Pancreas (tissue), 10 donors: ENCODE measurements at places on chromosomes 4 and X. TPM values are rescaled to one million over a fixed set of nuclear protein-coding genes. Genes with fewer than 3 reads are reported as not detected.

DNA sequence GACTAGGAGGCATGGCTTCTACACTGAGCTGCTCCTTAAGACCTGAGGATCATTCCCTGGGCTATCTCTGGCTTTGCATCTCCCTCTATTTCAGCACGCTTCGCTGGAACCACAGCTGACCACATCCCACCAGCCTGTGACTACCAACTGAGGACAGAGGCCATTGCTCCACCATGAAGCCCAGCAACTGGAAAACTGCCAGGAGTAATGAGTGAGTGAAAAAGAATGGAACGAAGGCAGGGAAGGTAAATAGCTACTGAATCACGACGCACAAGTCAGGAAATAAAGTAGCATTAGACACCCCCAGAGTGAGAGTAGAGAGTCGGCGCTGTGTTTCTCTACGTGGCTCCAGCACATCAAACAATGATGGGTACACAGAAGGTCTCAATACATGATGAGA is 314.7 kb downstream of the LDB2 start:
- no peaks in the 10 kb centered on the region for H3K27me3 ChIP-seq
- no peak overlapping the region for H3K27ac ChIP-seq
- no peaks in the 10 kb centered on the region for H3K4me1 ChIP-seq
- no peak for DNase-seq
- no peaks in the 10 kb centered on the region for H3K36me3 ChIP-seq

- no peaks in the 10 kb centered on the region for H3K27me3 ChIP-seq
- no peaks in the 10 kb centered on the region for H3K4me1 ChIP-seq
- no peak overlapping the region for H3K27ac ChIP-seq
- H3K36me3 ChIP-seq: no peaks in the 10 kb centered on the region
- H3K4me3 ChIP-seq: no peak overlapping the region
- DNase-seq: no peak
Measured at GRCh38 chr4:107755841-107756356, 35.9 kb upstream of the PAPSS1 start.

The ARX gene
- 2.7 TPM for total RNA-seq

- no peak for DNase-seq
- H3K4me1 ChIP-seq: peaks cover 4% of the 10 kb centered on the region
- no peaks in the 10 kb centered on the region for H3K27me3 ChIP-seq
Measured at GRCh38 chr4:159607809-159608208, 504.9 kb downstream of the RAPGEF2 start.

DNA sequence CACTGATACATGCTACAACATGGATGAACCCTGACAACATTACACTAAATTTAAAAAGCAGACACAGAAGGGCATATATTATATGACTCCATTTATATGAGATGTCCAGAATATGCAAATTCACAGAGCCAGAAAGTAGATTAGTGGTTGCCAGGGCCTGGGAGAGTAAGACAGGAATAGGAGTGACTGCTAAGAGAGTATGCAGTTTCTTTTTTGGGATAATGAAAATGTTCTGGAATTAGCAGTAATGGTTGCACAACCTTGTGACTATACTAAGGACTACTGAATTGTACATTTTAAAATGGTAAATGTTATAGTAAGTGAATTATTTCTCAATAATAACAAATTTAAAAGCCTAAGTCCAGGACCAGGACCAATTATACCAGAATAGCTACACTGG is 29.5 kb upstream of the NUP54 start:
- H3K27ac ChIP-seq: no peak overlapping the region
- no peak for DNase-seq
- H3K4me3 ChIP-seq: no peak overlapping the region
- no peaks in the 10 kb centered on the region for H3K27me3 ChIP-seq

The GLRB gene
- 8.1 TPM for total RNA-seq

DNA sequence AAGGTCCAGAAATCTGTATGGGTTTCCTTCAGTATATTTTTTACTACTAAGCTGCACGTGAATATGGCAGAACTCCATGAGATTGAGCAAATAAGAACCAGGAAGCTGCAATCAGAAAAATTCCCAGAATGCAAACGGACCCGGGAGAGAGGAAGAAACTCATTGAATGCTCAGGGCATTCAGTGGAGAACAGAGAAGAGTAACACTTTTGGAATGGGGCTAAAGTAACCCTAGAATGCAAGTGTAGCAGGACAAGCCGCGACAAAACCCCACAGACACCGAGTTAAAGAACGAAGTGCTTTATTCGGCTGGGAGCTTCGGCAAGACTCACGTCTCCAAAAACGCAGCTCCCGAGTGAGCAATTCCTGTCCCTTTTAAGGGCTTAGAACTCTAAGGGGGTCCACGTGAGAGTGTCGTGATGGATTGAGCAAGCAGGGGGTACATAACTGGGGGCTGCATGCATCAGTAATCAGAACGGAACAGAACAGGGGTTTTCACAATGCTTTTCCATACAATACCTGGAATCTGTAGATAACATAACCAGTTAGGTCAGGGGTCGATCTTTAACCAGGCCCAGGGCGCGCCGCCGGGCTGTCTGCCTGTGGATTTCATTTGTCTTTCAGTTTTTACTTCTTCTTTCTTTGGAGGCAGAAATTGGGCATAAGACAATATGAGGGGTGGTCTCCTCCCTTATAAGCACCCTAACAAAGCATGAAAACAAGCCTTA is 56.4 kb downstream of the RAB28 start:
- no peaks in the 10 kb centered on the region for H3K36me3 ChIP-seq
- H3K4me3 ChIP-seq: no peak overlapping the region
- H3K27ac ChIP-seq: no peak overlapping the region

DNA sequence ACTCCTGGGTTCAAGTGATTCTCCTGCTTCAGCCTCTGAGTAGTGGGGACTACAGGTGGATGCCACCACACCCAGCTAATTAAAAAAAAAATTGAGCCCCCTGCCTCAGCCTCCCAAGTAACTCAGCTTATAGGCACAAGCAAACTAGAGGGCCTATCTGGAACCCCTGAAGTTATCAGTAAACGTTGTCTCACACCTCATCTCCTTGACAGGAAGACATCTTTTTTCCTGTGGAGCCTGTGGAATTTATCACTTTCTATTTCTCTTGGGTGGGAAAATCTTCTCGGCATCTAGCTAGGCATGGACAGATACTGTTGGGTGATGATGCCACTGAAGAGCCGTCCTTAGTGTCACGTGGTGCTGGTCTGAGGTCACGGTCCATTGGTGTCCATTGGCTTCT is 171.3 kb downstream of the SOWAHB start:
- DNase-seq: no peak
- H3K4me1 ChIP-seq: no peaks in the 10 kb centered on the region
- no peak overlapping the region for H3K27ac ChIP-seq
- no peak overlapping the region for H3K4me3 ChIP-seq
- H3K27me3 ChIP-seq: no peaks in the 10 kb centered on the region
- no peaks in the 10 kb centered on the region for H3K36me3 ChIP-seq

GRCh38 chrX:86604607-86605006 is 456.4 kb downstream of the DACH2 start:
- no peak for DNase-seq
- no peak overlapping the region for H3K4me3 ChIP-seq
- H3K4me1 ChIP-seq: no peaks in the 10 kb centered on the region
- no peak overlapping the region for H3K27ac ChIP-seq
- H3K36me3 ChIP-seq: no peaks in the 10 kb centered on the region
- no peaks in the 10 kb centered on the region for H3K27me3 ChIP-seq

- DNase-seq: no peak
- H3K27ac ChIP-seq: no peak overlapping the region
- H3K27me3 ChIP-seq: no peaks in the 10 kb centered on the region
- no peak overlapping the region for H3K4me3 ChIP-seq
- no peaks in the 10 kb centered on the region for H3K4me1 ChIP-seq
- no peaks in the 10 kb centered on the region for H3K36me3 ChIP-seq
Measured at GRCh38 chr4:165398570-165398969, 19.8 kb downstream of the CPE start.

- no peaks in the 10 kb centered on the region for H3K27me3 ChIP-seq
- no peak overlapping the region for H3K4me3 ChIP-seq
- no peak for DNase-seq
- peaks cover 8% of the 10 kb centered on the region for H3K4me1 ChIP-seq
Measured at GRCh38 chr4:168129802-168130201, 37.5 kb downstream of the ANXA10 start.

The ASB12 gene
- 0.12 TPM for total RNA-seq

DNA sequence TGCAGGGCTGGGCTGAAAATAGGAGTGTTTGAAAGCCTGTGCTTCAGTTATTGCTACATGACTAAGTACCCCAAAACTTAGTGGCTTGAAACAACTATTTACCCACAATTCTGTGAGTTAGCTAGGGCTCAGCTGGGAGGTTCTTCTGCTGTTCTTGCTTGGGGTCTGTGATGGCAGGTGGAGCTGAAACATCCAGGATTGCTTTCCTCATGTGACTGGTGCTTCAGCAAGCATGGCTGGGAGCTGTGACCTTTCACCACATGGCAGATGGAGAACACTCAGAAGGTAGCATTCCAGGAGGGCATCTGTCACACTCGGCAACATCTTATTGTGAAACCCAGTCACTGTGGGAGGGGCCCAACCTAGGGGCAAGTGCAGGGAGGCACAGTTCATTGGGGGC is 57.0 kb upstream of the TBC1D14 start:
- H3K4me3 ChIP-seq: no peak overlapping the region
- DNase-seq: no peak
- no peaks in the 10 kb centered on the region for H3K4me1 ChIP-seq
- H3K27me3 ChIP-seq: no peaks in the 10 kb centered on the region

DNA sequence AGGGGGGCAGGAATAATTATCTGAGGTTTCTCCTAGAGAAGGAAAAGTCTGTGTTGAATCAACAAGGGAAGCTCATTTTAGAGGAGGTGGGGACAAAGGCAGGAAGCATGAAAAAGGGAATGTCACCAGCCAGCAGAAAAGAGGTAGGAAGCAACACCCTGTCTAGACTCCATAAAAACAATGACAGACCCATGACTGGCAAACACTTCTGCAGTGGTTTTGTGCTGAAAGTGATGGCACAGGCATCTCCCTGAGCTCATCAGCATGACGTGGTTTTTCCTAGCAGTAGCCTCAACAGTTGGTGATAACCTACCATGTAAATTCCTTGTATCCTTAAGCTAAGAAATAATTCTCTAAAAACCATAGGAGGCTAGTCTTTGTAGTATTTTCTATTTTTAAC is 110.7 kb upstream of the GALNT7 start:
- H3K27ac ChIP-seq: no peak overlapping the region
- H3K36me3 ChIP-seq: no peaks in the 10 kb centered on the region
- H3K4me3 ChIP-seq: no peak overlapping the region
- peaks cover 18% of the 10 kb centered on the region for H3K4me1 ChIP-seq
- no peak for DNase-seq

GRCh38 chrX:30876367-30876766 is 12.7 kb downstream of the TAB3 start:
- DNase-seq: no peak
- H3K4me1 ChIP-seq: no peaks in the 10 kb centered on the region
- H3K4me3 ChIP-seq: no peak overlapping the region
- no peaks in the 10 kb centered on the region for H3K36me3 ChIP-seq
- no peaks in the 10 kb centered on the region for H3K27me3 ChIP-seq

GRCh38 chrX:136210806-136211205 is 40.4 kb downstream of the MAP7D3 start:
- no peaks in the 10 kb centered on the region for H3K36me3 ChIP-seq
- no peak for DNase-seq
- H3K27me3 ChIP-seq: no peaks in the 10 kb centered on the region

The KLHL5 gene
- 8.1 TPM for total RNA-seq

- H3K27me3 ChIP-seq: no peaks in the 10 kb centered on the region
- no peak overlapping the region for H3K27ac ChIP-seq
- H3K4me3 ChIP-seq: no peak overlapping the region
- H3K36me3 ChIP-seq: no peaks in the 10 kb centered on the region
Measured at GRCh38 chrX:142637206-142637605, 388.5 kb upstream of the SPANXN4 start.

The IL1RAPL2 gene
- total RNA-seq: not detected

- no peaks in the 10 kb centered on the region for H3K4me1 ChIP-seq
- H3K27me3 ChIP-seq: no peaks in the 10 kb centered on the region
- no peak overlapping the region for H3K27ac ChIP-seq
- H3K4me3 ChIP-seq: no peak overlapping the region
- DNase-seq: no peak
- H3K36me3 ChIP-seq: no peaks in the 10 kb centered on the region
Measured at GRCh38 chrX:29136904-29137303, 549.7 kb downstream of the IL1RAPL1 start.

DNA sequence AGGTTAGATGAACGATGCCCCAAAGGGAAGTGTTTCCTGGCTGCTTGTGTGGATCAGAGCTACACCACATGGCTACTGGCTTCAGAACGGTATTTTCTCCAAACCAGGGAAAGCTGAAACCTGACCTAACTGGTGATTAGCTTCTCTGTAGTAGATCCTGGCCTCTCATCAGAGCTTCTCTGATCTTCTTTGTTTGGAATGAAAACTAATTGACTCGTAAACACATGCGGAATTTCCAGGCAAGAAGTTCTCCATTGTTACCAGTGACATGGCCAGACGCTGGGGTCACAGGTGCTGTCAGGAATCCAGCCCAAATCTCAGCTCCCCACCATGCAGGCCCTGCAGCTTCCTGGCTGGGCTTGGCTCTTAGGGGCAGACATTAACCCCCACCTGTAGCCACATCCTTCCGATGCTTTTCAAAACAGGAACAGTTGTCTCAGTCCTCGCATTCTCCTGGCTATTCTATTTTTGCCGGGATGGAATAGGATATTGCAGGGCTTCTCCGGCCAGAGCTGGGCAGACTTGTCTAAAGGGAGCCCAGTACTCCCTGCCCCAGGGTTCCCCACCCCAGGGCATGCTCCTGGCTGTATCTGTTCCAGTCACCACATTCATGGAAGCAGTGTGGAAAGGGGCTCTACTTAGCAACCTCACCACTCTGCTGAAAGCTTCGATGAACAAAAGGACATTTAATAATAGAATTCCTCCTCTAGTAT is 305.4 kb upstream of the F9 start:
- no peaks in the 10 kb centered on the region for H3K36me3 ChIP-seq
- no peaks in the 10 kb centered on the region for H3K27me3 ChIP-seq
- H3K4me3 ChIP-seq: no peak overlapping the region
- H3K4me1 ChIP-seq: no peaks in the 10 kb centered on the region
- no peak for DNase-seq

GRCh38 chr4:10590896-10591295 is 93.7 kb downstream of the CLNK start:
- no peaks in the 10 kb centered on the region for H3K36me3 ChIP-seq
- H3K4me3 ChIP-seq: no peak overlapping the region
- H3K4me1 ChIP-seq: no peaks in the 10 kb centered on the region
- no peak for DNase-seq

The SPACA5 gene
- not detected for total RNA-seq

The PF4V1 gene
- total RNA-seq: not detected

GRCh38 chrX:52216541-52216940 is 31.9 kb downstream of the MAGED4 start:
- H3K27me3 ChIP-seq: peaks cover 9% of the 10 kb centered on the region
- H3K4me3 ChIP-seq: no peak overlapping the region
- DNase-seq: no peak
- H3K27ac ChIP-seq: no peak overlapping the region
- H3K36me3 ChIP-seq: no peaks in the 10 kb centered on the region

GRCh38 chr4:150533673-150534072 is 48.3 kb upstream of the MAB21L2 start:
- H3K27me3 ChIP-seq: no peaks in the 10 kb centered on the region
- H3K4me1 ChIP-seq: no peaks in the 10 kb centered on the region
- H3K27ac ChIP-seq: no peak overlapping the region
- no peak for DNase-seq

The CXCR3 gene
- 0.37 TPM for total RNA-seq

The UGT2B11 gene
- total RNA-seq: not detected
